Activated naive CD8-positive, alpha-beta T cell treated with anti-CD3 and anti-CD28 coated beads, Interleukin-2, amount 50 U/mL, for 24 hours (primary cell): ENCODE measurements at places on chromosomes 5 and 9.

GRCh38 chr5:32273821-32274220, 38.9 kb downstream of the MTMR12 start:
- DNase-seq: no peak

- no peak for DNase-seq
Measured at GRCh38 chr9:13001989-13002580, 227.3 kb downstream of the LURAP1L start.

- DNase-seq: no peak
Measured at GRCh38 chr9:89633920-89634319, 29.1 kb downstream of the GADD45G start.

DNA sequence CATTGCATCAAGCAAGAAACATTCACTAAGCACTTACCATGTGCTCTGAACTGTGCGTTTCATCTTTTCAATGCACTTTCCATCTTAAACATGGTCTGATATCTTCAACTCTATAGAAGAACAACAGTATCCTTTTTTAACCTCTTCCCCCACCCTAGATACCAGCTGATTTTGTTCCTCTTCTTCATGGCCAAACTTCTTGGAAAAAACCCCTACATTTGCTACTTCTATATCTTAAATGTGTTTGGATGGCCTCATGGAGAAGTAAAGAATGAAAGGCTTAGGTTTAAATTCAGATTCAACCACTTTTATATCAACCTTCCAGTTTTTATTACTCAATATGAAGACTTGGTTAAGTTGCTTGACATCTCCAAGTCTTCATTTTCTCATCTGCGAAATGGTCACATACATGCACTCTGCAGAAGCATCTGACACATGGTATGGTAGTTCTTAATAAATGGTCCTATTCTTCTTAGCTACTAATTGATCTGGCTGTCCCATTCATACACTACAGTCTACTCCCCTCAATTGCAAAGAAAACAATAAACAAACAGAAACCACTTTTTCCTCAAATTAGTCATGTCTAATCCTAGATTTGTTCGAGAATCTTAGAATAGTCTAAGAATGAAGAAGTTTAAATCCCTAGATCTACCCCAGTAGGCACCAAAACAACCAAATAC, 59.4 kb downstream of the FYB1 start:
- no peak for DNase-seq

- DNase-seq: no peak
Measured at GRCh38 chr5:151742870-151743294, 15.5 kb downstream of the ATOX1 start.

DNA sequence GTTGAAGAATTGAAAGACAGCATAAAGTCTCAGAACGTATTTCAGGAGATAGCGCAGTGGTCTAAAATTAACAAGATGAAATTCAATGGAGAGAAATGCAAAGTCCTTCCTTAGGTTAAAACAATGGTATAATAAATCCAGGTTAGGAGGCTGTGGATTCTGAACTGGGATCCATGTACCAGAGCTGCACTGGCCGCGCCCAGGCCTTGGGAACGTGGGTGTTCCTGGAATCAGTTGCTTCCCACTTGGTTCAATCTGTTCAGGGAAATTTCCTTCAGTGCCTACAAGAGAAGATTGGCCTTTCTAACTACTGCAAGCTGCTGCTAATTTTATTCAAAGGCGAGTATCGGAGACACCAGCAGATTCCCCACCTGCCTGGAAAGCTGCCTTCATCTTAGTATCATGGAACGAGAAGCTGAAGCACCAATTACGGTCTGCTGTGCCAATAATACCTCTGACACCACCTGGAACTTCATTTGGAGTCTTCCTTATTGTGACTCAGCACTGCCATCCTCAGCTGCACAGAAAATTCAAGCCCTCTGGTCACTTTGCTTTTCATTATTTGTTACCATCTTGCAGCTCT, 14.3 kb upstream of the CTNND2 start:
- DNase-seq: no peak

- peak; percentile 10 for DNase-seq
Measured at GRCh38 chr5:150734579-150735384, 24.0 kb downstream of the DCTN4 start.

- DNase-seq: no peak
Measured at GRCh38 chr5:7876867-7877266, 7.9 kb downstream of the MTRR start.

DNA sequence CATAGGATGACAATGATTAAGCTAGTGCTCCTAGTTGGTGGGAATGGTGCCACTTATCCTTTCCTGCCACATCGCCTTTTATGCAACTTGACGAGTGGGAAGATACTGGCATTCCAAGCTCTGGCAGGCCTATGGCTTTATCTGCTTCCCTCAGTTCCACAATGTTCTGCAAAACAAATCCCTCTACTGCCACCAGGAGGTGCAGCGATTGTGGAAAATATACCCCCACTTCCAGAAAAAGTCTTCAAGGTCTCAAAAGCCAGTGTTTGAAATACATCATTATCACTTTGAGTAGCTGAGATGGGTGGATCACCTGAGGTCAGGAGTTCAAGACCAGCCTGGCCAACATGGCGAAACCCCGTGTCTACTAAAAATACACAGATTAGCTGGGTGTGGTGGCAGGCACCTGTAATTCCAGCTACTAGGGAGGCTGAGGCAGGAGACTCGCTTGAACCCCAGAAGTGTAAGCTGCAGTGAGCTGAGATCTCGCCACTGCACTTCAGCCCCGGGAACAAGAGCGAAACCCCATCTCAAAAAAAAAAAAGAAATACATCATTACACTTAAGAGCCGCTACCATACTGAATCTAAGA, 3.4 kb downstream of the CLINT1 start:
- peak; percentile 13 for DNase-seq

- no peak for DNase-seq
Measured at GRCh38 chr9:78574354-78575045, 277.6 kb downstream of the PSAT1 start.

DNA sequence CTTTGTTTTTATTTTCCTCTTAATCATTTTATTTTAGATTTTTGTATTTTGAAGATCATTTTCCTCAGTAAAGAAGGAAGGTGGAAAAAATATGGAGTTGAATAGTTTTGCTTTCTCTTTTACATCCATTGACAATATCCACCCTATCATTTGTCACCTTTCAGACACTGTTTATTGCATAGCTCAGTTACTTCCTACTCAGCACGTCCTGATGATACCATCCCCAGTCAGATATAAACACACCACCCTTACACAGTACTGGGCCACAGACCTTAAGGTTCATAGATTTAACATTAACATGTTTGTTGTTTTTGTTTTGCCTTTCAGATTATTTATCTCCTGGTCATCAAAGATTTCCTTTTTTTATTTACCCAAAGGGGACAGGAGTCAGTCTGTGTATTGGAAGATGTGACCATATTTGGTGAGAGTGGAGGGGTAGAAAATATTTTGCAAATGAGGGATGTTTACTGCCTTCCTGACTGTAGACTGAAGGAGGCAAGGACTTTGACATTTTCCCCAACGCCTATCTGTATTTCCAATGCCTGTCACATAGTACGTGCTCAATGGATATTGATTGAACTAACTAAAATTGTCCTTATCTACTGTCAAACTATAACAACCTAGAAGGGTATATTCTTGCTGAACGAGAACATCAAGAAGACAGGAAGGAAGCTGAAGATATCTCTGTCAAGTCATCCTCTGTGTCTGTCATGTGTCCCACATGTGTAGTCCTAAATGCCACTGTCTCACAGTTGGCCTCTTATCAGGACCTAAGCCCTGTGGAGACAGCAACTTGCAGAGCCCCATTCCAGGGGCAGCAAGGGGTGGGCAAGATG, 15.6 kb downstream of the STX17 start:
- DNase-seq: no peak

- no peak for DNase-seq
Measured at GRCh38 chr9:86287013-86287412, 4.7 kb upstream of the ISCA1 start.

GRCh38 chr9:109118808-109119438, 824 bp downstream of the TMEM245 start:
- DNase-seq: no peak

GRCh38 chr5:123875561-123876275, 363.7 kb downstream of the CSNK1G3 start:
- DNase-seq: no peak

GRCh38 chr5:78112931-78113330, 181.6 kb downstream of the AP3B1 start:
- no peak for DNase-seq

DNA sequence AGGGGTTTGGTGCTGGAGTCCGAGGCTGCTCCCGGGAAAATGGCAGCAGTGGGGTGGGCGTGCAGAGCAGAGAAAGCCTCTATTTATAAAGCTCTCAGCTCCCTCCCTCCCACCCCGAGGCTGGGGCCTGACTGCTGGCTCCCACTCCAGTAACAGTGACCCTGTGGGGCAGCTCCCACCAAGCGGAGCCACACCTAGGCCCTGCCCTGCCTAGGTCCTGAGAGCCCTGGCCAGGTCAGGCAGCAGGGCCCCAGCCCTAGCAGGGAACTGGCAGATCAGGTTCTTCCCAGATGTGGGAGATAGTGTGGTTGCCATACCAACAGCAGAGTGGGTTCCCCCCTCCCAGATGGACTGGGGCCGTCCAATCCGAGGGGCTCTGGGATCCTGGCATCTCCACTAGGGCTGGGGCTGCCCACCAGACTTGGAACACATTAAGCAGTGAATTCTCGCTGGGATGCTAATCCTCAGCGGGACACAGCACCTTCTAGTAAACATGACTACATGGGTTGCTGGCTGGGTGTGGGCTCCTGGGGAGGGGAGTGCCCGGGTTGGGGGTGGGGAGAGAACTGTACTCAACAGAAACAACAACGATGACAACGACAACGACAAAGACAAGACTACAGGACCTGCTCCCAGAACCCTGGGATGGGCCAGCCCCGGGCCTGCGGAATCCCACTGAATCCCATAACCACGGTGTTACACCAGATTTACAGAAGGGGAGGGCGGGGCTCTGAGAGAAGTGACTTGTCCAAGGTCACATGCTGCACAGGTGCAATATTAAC, 1.5 kb downstream of the SH3GLB2 start:
- no peak for DNase-seq

DNA sequence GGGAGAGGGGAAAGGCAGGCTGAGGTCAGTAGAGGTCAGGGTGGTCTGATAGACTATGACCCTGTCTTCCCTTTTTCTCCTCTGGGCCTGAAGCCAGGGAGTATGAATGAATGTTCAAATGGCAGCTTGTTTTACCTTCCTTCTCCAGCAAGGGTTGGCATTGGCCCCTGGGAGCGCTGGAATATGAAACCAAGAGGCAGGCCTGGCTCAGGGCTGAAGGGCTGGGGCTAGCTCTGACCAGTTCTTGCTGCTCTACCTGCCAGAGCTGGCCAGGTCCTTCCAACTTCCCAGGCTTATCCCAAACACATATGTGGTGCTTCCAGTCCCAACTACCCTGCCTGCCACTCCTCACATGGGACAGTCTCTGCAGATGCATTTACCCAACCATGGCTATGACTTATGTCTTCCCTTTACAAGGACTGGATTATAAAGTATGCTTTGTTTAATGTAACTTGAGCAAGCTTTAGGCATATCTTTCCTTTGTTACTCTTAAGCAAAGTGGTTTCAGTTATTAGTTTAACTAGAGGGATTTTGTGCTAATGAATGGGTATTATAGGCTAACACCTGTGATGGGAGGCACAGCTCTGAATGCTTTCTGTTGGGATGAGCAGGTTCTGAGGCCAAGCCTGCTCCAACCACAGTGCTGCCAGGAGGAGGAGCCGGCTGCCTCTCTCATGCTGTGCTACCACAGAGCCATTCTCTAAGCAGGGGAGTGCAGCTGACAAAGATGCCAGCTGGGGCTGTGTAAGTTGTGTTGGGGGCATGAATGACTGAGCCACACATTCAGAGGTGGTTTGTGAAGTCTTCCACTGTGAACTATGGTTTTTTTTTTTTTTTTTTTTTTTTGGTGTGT, 6.1 kb downstream of the CCNI2 start:
- no peak for DNase-seq

GRCh38 chr5:39543335-39543734, 118.6 kb upstream of the DAB2 start:
- DNase-seq: no peak

- no peak for DNase-seq
Measured at GRCh38 chr9:2229109-2229721, 214.1 kb downstream of the SMARCA2 start.

- DNase-seq: no peak
Measured at GRCh38 chr5:140576776-140577201, 12.2 kb downstream of the SLC35A4 start.

DNA sequence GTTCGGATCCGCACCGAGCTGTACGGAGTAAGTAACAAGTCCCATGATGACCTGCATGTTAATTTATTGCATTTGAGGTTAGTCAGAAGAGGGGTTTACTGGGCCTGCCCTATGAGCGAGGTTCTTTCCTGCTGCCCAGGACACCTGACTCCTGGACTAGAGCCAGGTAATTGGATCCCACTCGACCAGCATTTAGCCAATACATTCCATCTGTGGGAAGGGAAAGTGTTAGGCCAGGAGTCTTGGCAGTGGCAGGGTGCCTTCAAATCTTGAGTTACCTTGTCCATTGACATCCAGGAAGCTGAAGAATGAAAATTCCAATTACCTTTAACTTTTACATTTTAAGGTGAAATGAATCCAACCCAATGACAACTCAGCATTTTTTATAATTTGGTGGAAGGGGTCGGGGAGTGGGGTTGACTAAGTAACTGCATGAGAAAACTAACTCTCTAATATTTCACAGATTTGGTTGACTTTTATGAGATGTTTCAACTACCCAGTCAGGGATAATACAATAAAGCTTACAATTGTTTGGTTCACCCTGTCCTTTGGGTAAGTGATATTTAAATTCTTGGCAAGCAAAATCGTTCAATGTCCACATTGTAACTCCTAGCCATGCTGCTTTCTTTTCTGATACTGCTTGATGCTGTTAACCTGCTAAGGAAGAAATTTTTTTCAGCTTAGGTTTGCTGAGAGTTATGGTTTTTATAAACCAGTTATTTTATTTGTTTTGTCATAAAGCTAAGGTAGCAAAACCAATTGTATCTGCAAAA, 111.6 kb upstream of the IQGAP2 start:
- no peak for DNase-seq

- no peak for DNase-seq
Measured at GRCh38 chr5:91487420-91487819, 104.3 kb upstream of the ARRDC3 start.

DNA sequence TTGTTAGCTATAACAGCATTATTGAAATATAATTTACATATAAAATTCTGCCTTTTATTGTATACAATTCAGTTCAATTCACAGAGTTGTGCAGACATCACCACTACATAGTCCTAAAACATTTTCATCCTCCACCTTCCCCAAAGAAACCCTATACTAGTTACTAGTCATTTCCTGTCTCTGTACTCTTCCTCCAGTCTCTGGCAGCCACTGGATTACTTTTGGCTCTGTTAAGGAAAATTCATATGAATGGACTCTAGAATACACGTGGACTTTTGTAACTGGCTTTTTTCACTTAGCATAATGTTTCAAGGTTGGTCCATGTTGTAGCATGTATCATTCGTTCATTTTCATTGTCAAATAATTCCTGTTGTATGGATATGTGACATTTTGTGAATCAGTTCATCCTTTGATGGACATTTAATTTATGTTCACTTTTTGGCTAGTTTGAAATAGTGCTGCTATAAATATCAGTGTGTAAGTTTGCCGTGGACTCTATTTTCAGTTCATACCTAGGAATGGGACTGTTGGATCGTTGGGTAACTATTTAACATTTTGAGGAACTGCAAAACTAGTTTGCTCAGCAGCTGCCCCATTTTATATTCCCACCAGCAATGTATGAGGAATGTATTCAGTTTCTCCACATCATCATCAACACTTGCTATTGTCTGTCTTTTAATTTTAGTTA, 9.7 kb downstream of the ICE1 start:
- DNase-seq: no peak
